ENCODE measurements at places on chromosomes 7 and 10.
A peak's percentile ranks its signal among the peaks of the same experiment; 100 is the strongest.

- no peak for DNase-seq
Measured at GRCh38 chr10:117509573-117509972, 33.0 kb upstream of the EMX2 start.

DNA sequence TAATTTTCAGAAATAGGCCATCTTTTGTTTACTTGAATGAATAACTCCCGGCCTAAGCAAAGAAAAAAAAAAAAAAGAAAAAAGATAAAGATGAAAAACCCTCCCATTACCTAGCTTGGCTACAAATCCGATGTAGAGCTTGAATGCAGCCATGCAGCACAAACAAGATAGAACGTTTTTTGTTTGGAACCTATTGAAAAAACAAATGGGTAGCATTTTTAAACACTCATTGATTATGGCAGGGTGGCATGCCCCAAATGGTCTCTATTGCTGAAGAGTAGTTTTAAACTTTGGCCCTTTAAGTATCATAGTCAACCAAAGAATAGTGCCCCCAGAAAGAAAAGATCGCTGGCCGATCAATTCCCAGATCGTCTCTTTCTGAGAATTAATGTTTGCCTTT is 84.4 kb downstream of the VTI1A start:
- no peak for DNase-seq

DNA sequence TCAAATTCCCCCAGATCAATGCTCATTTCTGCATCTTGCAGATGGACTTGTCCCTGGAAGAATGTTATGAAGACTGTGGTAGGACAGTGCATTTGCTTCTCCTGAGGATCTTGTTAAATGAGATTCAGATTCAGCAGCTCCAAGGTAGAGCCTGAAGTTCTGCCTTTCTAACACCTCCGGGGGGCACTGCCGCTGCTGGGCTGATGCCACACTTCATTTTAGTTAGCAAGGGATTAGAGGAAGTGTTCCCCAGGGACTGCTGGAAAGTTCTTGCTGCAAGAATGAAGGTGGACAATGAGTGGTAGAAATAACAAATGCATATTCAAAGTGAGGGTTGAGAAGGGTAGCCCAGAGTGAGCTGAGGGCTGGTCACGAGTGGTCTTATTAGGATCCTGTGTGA is 434.3 kb upstream of the AKR1E2 start:
- peak; percentile 54 for DNase-seq

DNA sequence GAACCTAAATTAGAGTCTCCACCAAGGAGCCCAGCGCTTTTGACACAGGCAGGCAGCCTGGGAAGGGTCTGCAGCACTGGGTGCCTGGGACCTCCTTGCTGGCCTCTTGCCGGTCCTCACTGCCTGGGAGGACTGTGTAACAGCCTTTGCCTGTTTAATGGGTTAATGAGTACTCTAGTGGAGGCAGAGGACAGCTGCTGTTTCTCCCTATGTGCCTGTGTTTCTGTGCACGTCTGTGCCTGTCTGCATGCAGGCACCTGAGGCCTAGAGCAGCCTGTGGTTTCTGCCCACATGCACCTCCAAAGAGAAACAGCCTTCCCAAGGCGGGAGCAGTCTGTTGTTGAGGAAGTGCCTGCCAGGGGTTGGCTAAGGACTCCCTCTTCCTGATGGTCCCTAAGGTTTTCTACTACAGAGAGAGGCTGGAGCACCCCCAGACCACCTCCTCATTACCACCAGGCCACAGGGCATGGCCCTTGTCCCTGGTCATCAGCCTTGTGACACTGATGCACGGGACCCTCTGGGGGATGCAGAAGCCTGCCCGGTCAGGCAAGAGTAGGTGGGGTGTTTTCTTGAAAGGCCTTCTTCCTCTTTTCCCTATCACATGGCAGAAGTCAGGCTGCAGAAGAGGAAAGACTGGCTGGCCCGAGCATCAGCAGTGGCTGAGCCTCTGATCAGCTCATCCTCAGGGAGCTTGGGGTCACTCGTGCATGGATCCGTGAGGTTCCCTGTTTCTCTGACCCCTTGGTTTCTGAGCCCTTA is 14.2 kb downstream of the SLC29A3 start:
- no peak for DNase-seq

DNA sequence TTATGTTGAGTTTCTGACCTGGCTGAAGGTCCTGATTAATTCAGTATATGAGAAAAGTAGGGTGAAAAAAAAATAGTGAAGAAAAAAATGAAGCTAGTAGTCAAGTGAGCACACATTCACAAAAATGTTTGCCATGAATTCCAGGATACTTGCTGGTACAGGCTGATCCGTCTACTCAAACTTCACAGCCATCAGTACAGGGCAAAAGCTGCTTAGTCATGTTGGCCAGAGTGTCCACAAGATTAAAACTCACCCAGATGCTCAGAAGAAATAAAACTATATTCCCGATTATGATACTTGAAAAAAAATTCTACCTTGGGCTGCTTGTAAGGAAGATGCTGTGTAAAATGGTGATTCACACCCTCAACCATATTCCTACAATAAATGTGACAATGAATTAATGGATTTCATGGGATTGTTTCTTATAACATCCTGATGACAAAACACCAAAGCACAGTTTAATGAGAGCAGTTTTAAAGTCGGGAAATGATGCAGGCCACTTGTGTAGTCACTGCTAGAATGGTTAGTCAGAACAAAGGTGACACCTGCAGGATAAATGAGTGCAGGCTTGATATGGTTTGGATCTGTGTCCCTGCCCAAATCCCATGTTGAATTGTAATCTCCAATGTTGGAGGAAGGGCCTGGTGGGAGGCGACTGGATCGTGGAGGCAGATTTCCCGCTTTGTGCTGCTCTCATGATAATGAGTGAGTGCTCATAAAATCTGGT is 49.2 kb upstream of the ANKRD1 start:
- DNase-seq, result peak; percentile 56

DNA sequence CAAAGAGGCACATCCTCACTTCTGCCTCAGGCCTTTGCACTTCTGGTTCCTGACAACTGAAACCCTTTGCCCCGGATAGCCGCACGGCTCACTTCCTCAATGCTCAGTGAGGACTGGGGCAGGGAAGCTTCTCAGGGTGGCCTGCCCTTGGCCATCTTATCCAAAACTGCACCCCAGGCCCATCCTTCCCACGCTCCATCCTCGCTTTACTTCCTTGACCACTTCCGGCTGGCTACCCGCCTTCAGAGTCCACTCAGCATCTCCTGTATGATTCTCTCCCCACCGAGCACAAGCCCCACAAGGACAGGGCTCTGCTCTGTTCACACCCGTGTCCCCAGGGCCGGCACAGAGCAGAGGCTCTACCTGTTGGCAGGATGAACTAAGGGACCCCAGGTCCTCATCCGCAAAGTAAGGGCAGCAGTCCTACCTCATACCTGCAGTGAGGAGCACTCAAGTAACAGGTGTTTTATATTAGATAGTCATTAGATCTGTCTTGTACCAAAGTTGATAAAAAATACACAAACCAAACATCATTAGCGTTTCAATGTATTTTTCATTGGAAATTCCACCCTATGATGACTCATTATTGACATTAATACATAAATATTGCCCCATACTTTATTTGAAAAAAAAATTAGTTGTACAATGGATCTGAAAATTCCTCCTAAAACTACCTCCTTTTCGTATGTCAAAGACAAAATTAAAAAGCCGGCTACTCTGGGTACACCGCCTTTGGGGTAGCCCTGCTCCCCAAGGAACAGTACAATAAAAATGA is 35.0 kb downstream of the GNA12 start:
- DNase-seq, result no peak

DNA sequence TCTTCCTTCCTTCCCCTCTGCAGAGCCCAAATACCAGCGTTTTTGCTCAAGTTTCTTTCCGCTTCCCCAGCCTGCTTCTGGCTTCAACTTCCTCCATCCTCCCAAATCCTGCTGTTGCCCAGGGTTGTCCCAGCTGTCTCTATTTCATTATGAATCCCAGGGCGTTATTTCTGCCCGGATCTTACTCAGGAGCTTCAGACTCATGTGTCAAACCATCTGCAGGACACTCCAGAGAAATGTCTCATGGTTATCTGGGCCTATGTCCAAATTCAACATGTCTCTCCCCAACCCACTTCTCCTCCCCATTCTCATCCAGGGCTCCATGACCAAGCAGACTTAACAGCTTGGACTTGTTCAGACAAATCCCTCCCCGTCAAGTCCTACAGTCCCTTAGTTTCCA is 15.6 kb downstream of the ARHGAP22 start:
- DNase-seq, result peak; percentile 89

Measured in fibroblast of pulmonary artery (primary cell).